ENCODE measurements at places on chromosomes 1 and 21.

DNA sequence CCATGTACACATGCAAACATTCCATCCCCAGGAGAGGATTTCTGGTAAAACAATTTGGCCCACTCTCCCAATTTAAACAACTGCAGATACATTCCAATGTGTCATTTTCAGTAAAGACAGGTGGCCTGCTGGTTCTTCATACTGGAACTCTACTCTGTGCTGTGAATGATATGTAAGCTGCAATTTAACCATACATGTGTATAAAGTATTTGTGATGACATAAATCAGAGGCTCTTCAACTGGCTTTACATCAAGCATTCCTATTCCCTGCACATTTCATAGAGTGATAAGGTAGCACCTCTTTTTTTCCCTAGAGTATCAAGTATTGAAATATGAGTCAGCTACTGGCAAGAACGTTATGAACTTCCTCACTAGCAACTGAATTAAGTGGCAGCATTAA is 649.5 kb upstream of the ADGRL2 start:
- no peak for DNase-seq

DNA sequence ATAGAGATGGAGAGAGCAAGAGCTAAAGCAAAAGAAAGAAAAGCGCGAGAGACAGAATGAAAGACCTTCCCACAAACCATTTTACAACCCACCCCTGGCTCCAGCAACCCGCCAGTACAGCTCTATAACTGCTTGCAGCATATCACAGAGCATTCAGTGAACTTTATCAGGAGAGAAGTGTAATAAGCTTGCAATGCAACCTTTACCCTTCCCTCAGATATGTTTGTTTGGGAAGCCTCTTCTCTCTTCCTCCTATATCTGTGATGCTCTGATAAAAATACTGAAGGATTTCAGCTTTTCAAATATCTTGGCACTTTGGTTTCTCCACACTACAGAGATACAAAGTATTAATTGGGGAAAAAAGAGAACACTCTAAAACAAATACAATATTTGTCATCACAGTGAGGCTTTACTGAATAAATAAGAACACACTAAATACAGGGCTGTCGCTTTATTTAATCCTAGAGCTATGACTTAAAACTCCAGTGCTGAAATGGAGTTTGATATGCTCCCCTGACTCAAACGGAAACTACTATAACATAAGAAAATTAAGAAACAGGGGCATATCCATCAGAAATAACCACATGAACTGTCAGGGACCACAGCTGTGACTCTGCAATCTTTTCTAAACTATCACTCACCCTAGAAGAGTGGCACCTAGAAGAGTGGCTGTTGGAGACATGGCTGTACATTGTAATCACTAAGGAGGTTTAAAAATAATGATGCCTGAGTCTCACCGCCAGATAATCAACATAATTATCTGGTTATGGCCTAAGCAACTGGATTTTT is 6.7 kb downstream of the CRP start:
- no peak for DNase-seq

- DNase-seq, result peak; percentile 75
These were observed at the start of gene CSRP1 for GRCh38 chr1:201506557-201507359. Gene CSRP1 (minus strand): TSS chr1:201507123. CDS start chr1:201496303, 10,820 bp downstream.

- DNase-seq, result no peak
These were observed 89.9 kb upstream of the ADGRL2 start for GRCh38 chr1:81710857-81711256.

DNA sequence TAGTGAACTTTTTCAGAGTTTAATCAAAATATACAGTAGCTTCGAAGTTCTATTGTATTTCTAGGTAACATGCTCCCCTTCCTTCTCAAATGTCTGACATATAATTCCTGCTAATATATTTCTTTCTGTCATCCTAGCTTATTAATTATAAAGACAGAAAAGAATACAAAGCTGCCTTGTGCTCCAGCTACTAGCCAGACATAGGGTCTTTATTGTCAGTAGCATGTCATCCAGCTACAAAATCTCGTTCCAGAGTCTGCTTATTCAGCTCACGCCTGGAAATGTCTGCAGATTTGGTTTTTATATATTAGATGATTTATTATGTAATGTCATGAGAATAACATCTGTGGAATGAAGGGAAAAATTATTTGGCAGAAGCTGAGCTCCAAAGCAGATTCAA is 1102.8 kb downstream of the BRINP3 start:
- DNase-seq, result no peak
